CD4-positive, alpha-beta memory T cell (primary cell): ENCODE measurements at places on chromosomes 1 and 21.

DNA sequence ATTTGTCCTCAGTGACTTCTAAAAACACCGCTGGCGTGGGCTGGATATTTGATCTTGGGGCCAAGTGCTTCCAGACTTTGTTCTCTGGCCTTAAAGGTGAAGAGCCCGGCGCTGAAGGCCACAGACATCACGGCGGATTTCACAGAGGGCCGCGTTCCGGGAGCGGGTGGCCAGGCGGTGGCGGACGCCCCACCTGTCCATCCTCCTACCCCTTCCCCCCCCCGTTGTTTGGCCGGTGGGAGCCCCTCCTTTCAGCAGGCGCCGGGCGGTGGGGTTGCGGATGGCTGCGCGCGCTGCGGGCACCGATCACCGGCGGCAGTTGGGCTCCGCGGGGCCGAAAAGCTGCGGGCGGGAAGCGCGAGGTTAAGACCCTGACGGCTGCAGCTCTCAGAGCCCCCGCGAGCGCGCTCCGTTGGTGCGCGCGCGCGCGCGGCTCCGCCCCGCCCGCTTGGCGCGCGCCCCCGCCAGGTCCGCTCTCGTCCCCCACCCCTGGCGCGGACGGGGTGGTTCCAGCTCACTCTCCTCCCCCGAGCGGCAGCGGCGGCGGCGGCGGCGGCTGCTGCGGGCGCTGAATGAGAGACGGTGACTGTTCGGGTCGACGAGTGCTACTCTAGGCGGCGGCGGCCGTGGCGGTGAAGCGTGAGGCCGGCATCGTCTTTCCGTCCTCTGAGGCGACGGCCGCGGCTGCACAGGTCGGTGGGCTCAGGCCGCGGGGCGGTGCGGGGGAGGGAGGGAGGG lies at the start of gene RALGPS2:
Gene RALGPS2 (plus strand): TSS at position 517 of the 738 bp plus-strand sequence. CDS start 51,521 bp downstream, outside the sequence.
- peak; percentile 62 for DNase-seq

DNA sequence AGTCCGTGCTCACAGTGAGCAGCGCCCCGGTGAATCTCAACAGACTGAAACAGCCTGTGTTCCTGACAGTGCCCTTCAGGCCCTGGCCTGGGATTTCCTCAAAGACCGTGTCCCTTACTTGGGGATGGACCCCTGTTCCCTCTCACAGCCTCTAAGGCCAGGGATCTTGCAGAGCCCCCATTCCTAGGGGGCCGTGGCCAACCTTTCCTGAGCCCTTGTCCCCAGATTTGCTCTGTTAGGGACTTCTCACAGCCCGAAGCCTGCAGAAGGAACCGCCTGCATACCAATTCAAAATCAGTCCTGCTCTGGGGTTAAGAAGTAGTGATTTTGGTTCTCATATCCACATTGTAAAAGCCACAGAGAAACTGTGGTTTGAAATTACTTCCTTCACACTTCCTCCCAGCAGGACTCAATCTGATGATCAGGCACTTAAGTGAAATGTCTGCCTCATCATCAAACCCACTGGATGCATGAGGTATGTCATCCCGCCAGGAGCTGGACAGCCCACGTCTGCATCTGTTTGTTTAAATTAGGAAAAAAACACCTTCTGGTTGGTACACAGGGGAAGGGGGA lies 14.9 kb downstream of the ABCA4 start:
- no peak for DNase-seq

DNA sequence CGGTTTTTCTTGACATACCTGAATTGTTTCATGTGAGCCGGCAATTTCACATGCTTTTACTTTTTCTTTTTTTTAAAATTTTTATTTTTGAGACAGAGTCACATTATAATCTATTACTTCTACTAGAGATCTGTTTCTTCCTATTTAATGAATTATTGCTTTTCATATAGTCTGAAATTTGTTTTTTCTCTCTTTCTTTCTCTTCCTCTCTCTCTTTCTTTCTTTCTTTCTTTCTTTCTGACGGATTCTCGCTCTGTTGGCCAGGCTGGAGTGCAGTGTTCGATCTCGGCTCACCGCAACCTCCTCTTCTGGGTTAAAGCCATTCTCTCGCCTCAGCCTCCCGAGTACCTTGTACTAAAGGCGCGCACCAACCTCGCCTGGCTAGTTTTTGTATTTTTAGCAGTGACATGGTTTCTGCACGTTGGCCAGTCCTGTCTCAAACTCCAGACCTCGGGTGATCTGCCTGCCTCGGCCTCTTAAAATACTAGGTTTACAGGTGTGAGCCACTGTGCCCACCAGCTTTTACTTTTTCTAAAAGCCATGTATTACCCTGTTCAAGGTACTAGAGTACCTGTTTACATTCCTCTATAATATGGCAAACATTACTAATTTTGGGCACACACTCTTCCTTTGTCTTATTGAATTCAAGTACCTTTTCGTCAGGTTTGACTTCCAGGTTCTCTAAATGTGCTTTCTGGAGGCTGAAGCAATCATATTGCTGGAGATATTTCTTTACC lies 86.5 kb upstream of the RHOU start:
- DNase-seq: no peak

DNA sequence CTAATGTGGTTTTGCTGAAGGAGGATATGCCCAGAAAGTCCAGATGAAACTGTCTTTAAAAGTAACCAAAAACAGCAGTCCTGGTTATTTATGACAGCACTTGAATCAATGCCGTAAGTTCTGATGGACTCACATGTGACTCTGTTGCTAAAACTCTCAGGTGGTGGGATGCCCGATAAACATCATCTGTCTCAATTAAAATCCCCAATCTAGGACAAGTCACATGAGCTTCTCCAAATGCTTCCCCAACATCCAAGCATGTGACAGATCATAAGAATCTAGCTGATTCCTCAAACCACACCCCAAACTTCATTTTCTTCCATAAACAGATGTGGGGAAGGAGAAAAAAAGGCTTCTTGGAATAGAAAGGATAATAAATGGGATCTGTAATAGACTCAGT lies 786 bp upstream of the CTSK start:
- no peak for DNase-seq

DNA sequence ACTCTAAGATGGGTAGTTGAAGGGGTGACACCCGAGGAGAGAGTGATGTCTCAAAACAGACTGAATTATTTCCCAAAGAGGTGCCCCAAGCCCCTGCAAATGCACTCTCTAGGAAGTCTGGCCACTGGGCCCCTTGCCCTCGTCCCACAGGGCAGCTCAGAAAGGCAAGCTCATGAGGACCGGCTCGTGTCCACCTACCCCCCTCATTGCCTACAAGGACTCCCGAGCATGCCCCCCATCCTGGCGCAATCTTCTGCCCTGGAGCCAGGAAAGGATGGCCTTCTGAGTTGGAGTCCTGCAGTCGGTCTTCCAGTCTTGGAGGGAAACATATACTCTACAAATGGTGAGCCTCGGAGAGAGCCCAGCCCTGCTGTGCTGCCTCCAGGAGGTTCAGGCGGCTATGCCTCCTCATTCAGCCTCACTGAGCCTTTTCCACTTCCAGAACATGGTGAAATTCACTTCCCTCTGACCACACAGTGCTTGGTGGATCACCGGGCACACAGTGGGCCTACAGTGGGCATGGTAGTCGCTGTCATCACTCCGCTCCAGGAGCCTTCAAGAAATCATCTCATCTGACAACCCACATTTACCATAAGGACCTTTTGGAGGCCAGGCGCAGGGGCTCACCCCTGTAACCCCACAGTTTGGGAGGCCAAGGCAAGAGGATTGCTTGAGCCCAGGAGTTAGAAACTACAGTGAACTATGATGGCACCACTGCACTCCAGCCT lies 5.8 kb upstream of the WNT3A start:
- DNase-seq: no peak

DNA sequence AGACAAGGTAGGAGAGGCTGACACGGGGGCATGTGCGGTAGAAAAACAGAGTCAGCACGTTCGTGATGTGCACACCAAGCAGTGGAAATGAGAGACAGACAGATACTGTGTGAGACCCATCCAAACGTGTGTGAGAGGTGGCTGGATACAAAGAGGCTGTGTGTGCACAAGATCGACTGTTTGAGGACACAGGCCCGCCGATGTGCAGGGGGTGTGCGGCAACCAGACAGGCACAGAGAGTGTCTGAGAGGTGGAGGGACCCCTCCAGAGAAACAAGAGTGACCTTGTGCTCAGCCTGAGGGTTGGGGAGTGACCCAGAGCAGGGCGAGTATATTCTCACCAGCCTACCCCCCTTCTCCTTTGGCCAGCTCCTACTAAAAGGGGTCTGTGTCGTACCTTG lies 97.8 kb upstream of the IPO9 start:
- DNase-seq: no peak

DNA sequence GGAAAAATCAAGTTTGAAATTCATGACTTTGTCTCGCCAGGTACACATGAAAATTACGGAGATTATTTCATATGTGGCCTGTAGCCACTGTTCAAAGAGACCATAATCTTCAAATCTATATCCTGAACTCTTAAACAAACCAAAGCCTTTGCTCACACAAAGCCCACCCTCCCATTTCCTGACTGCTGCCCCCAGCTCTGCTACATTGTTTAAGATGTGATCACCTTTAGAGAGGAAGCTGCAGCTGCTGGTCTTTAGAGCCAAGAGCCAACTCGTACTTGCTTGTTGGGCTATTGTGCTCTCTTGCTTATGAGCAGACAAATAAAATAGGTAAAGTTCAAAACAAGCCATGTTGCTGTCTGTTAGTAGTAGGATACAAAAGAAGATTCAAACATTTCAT lies 71.9 kb downstream of the DTL start:
- no peak for DNase-seq

GRCh38 chr1:223311826-223312225 lies 52.1 kb downstream of the SUSD4 start:
- no peak for DNase-seq

DNA sequence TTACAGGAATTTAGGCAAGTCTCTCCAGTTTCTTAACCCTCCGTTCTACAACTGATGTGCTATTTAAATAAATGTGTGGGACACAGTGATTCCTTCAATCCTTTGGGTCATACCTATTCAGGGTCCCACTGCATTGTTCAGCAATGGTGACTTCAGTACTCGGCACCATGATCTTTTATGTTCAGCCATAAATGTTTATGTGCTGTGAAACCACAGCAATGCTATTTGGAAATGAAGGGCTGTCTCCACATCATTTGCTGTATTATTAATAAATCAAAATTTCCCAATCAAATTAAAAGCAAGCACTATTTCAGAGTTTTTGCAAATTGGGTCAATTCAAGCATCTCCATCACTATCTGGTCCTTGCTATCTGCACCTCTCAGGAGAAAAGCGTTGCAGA lies 84.8 kb downstream of the NR5A2 start:
- DNase-seq: no peak

DNA sequence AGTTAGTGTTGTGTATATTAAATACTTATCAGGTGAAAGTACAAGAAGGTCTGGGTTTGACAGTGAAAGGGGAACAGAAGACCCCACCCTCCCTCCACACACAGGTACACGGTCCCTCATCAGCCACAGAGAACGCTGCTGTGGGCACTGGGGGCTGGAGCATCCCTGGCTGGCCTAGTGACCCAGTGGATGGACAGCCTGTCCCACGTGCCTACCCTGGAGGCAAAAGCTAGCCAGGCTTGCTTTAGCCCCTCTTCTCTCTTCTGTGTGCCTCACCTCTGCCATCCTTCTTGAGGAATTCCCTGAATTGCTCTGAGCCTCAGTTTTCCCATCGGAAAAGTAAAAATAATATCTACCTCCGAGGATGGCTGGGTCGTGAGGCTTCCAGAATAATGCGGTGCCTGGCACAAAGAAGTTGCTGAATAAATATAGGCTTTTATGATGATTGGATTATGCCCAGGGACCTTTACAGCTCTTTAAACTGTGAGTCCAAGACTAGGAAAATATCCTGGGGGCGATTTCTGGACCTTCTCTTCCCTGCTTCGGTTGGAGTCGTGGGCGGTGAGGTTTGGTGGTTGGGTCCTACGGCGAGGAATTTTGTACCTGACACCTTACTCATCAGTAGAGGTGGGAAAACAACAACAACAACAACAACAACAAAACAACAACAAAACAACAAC lies 918 bp downstream of the IFNLR1 start:
- DNase-seq: no peak

DNA sequence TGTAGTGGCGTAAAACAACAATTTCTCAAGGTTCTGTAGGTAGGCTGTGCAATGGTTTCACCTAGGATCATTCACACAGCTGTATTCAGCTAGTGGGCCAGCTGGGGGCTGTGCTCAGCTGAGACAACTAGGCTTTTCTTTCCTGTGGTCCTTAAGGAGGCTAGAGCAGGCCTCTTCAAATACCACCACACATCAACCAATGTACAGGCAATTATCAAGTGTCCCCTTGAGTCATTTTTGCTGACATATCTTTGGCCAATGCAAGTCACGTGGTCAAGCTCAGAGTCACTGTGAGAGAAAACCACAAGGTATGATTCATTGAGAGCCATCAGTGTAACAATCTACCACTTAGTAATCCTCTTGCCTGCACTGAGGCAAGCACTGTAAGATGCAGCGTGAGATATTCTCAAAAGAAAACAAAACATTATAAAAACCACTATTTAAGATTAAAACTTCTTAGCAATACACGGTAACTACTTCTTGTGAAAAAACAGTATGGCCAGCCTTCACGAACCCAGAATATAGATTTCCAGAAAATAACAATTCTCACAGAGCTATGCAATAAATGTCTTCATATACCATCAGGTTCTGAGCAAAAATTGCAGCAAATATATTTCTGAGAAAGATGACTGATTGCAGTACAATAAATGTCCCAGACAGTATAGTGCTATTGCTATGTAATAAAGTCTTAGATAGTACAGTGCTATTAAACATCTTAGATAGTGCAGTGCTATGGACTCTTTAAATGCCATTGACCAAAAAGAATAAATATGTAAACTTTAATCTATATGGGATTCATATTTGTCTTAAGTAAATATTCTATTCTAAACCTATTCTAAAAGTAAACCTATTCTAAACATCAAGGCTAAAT lies 55.3 kb downstream of the NME7 start:
- DNase-seq: peak; percentile 12

- no peak for DNase-seq
Measured at GRCh38 chr1:204889681-204890383, 19.2 kb downstream of the NFASC start.

GRCh38 chr1:15279576-15280230 lies 32.7 kb downstream of the FHAD1 start:
- DNase-seq: no peak

GRCh38 chr21:41659791-41660560 lies 106.9 kb downstream of the RIPK4 start:
- DNase-seq: no peak

- no peak for DNase-seq
Measured at GRCh38 chr1:38009088-38009840, 3.3 kb upstream of the UTP11 start.

DNA sequence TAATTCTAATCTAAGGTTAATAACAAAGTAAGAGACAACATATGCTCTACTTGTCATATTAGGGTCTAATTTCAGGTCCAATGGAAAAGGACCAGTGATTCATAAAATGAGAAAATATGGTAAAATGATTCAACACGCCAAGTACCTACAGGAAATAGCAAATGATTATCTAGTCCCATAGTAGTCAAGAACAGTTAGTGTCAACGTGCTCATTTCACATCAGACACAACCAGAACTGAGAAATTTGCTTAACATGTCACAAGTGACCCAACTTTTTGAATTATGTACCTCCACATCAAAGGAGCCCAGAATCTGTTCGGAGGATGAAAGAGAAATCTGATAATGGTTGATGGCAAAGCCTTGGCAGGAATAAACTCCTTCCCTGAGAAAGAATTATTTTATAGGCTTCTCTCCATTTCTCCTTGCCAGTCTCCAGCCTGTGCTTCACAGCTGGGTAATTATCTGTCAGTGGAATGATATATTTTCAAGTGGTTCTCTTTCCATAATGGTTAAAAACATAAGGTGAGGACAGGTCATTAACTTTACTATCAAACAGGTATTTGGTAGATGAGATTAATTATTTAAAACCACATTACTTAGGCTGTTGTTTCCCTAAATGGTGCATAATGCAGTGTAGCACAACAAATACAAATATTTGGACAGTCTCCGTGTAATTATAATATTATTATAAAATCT lies 83.2 kb downstream of the APP start:
- no peak for DNase-seq

GRCh38 chr1:88655685-88656299 lies 28.3 kb upstream of the PKN2 start:
- DNase-seq: no peak
